Hypothalamus (tissue), 51 donors: ENCODE measurements at places on chromosomes 3 and 15.

DNA sequence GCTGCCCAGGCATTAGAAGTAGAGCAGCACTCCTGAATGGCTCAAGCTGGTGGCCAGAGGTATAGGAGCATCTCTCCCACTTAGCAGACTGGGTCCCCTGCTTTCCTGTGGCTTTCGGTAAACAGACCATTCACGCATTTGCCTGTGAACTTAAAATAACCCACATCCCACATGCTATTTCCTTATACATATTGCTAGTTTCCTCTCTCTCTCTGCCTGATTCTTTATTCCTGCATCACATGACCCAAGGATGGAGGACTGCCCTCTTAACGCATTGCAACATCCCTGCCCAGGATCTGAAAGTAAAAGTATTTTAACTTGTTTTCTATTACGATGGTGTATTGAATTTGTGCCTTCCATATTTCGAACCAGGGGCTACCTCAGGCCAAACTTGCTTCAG lies 43.4 kb upstream of the NLGN1 start:
- no peak for DNase-seq

DNA sequence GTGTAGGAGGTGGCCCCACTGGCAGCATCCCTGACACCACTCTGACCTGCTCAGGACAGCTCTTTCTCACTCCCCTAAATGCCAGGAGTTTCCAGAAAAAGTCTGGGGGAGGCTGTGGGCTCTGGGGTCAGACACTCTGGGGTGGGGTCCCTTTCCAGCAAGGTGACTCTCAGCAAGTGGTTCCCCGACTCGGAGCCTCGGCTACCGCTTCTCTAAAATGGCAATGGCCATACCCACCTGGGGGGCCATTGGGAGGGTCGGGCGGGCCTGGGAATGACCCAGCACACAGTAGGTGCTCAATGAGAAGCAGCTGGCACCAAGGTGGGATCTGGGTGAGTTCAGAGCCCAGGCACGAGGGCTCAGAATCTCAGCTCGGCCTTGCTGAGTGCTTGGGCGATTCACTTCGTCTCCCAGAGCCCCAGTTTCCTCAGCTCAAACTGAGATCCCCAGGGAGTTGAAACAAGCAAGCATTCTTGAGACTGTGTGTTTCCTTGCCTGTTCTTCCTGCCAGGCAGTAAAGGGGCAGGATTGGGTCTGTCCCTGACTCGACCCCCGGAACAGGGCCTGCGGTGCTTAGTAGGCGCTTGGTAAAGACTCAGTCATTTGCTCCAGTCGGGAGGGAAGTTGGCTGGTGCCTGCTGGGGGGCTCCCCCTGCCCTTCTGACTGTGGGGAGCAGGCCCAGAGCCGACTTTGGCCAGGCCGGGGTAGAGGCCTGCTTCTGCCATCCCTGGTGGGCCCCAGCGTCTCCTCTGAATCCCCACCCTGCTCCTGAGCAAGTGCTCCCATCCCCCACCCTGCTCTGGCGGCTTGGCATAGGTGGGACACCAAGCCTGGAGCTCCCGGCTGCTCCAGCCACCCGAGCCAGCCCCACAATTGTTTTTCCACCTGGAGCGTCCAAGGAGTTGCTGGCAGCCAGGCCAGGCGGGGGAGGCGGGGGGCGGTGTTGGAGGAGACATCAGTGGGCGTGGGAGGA lies 32.9 kb upstream of the FBLN2 start:
- no peak for DNase-seq

- DNase-seq = no peak
Observed at GRCh38 chr3:42830437-42831320, 21.4 kb downstream of the ACKR2 start.

- no peak for DNase-seq
Observed at GRCh38 chr3:104245261-104245660, 1121.4 kb upstream of the ALCAM start.

- no peak for DNase-seq
Observed at GRCh38 chr3:63532521-63532920, 120.0 kb upstream of the SNTN start.

GRCh38 chr3:154779571-154779970 lies 300.5 kb upstream of the MME start:
- no peak for DNase-seq

DNA sequence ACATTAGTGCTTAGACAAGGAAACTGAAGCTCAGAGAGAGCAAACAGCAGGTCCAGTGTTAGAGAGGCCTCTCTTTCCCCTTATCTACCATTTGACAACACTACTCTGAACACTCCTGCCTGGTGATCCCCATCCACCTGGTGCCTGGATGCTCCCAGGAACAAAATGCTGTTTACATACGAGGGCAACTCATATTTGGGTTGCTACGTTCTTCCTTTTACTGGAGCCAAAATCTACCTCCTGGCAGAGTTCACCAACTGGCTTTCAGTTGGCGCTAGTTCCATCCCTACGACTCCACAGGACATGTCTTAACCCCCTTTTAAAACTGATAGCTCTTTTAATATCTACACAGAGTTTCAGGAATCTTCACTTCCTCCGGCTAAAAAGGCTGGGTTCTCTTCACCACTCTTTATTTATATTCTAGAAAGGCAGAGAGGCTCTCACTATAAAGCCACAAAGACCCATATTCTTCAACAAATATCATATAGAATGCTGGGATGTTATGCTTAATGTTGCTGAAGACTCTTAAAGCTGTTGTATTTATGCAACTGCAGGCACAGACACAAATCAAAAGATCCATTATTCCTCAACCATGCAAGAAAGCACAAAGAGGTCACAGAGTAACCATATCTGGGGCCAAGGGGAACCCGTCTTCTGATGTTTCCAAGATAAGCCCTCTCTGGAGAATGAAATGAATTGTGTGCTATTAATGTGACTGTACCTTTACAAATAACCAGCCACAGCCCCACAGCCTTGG lies 47.9 kb downstream of the CCNB2 start:
- no peak for DNase-seq

- no peak for DNase-seq
Observed at GRCh38 chr3:53551324-53551723, 56.9 kb downstream of the CACNA1D start.
